ENCODE measurements at places on chromosomes 2 and 18.

GRCh38 chr2:160205505-160205904 is 5.4 kb upstream of the ITGB6 start:
- DNase-seq: no peak

DNA sequence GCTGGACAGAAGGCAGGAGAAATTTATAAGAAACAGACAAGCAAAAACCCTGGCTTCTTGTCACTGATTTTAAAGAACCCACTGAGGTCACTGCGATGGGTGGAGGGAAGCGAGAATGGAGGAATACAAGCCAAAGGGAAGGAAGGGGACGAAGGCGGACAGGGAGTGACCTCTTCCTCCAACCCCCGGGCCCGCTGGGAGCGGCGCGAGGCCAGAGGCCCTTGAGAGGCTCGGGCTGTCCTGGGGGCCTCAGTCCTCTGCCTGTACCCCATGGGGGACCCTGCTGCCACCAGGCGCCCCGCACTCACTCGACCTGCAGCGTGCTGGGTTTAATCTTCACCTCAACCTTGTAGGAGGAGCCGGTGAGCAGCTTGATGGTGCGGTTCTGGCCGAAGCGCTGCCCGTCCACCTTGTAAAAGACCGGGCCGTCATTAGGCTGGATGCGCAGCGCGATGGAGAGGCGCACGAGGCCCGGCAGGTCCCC is 793 bp downstream of the CNRIP1 start:
- DNase-seq: peak; percentile 33

DNA sequence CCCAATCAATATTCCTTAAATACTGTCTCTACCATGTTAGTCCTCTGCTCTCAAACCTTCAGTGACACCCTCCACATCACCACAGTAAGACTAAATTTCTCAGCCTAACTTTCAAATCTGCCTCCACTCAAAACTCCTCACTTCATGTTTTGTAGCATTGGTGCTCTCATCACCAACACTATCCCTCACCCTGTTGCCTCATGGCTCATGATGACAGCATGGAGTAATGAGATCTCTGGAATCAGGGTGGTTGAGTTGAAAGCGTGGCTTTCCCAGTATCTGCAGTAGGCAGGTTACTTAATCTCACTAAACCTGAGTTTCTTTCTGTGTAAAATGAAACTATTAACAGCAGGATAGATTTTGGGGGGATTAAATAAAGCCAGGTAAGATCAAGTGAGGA is 621.4 kb downstream of the NYAP2 start:
- no peak for DNase-seq

- no peak for DNase-seq
Observed at GRCh38 chr2:60528281-60529020, 25.0 kb downstream of the BCL11A start.

DNA sequence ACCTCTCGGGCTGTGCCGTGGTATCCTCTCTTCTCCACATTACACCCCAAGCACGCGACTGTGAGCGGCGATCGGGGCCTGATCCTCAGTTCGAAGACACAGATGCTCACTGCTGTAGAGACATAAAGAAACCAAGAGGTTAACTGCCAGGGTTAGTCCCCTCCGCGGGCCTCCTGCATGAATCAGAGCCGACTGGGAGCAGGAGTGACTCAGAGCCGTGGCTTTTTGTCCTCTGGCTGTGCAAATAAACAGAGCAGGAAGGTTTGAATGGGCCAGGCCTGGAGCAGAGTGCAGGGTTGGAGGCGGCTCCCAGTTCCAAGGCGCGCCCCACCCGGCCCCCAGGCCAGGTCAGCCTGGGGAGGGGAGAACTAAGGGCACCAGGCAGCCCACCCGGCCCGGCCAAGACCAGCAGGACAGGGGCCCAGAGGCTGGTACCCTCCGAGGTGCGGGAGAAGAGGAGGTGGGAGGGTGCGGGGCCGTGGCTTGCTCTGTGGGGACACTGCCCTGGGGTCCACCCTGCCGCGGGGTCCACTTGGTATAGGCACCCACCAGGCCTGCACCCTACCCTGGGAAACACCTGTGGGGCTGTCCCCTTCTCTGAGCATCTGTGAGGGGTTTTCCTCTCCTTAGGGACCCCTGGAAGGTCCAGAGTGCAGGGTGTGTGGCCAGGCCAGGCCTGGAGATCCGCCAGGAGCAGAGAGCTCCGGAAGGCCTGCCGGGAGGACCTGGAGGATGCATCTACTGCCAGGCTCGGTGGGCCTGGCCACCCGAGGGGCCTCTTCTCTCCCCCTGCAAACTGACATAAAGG is 16.5 kb downstream of the TWIST2 start:
- no peak for DNase-seq

GRCh38 chr2:86446060-86446459 is 4.9 kb downstream of the KDM3A start:
- no peak for DNase-seq

DNA sequence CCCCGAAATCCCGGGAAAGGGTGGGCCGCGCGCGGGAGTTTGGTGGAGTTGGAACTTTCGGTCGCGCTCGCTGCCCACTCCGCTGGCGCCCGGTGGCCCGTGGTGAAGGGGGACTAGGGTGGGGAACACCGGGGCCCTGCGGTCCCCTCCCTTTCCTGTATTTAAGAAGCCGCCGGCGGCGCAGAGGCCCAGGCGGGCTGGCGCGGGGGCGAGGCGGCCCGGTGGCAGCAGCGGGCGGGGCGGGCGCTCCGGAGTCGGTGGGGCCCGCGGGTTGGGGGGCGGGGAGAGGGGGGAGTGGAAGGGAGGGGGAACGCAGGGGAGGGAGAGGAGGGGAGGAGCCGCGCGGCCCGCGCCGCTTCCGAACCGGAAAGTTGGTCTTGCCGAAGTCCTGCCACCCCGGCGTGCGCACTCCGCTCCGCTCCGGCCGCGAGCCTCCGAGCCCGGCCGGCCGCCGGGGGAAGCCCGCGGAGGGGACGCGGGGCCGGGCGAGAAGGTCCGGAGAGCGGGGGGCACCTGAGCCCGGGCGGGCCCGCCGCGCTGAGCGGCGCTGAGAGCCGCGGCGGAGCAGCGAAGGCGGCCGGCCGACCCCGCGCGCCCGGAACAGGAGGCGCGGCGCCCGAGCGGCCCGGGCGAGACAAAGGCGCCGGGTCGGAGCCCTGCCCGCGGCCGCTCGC is 425 bp upstream of the SALL3 start:
- peak; percentile 40 for DNase-seq

DNA sequence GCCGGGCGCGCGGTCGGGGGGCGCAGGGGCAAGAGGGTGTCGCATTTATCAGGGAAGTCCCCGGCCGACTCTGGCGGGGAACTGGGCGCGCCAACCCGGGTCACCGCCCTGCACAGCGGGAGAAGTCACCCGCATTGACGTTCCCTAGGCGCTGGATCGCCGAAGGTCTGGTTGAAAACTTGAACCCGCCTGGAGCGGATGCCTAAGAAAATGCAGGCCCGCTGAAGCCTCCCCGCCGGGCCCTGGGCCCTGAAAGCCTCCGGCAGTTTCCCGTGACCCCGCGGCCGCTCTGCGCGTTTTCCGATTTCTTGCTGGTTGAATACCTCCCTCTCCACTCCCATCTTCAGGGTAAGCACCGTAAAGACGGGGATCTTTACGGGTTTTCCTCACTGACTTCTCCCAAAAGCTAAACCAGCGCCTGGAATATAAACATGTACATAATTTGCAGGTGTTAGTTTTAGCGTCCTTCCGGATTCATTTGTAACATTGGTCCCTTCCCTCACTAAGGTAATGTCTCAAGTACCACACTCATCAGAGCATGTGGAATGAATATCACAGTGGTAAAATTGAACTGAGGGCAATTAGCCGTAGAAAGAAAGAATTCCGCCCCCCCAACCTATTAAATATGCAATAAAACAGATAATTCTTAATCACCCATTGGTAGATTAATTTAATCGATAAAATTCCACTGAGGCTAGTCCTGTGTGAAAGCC is 675 bp upstream of the SPIRE1 start:
- DNase-seq: no peak

- no peak for DNase-seq
Observed at GRCh38 chr2:126674075-126674744, 18.3 kb downstream of the GYPC start.

DNA sequence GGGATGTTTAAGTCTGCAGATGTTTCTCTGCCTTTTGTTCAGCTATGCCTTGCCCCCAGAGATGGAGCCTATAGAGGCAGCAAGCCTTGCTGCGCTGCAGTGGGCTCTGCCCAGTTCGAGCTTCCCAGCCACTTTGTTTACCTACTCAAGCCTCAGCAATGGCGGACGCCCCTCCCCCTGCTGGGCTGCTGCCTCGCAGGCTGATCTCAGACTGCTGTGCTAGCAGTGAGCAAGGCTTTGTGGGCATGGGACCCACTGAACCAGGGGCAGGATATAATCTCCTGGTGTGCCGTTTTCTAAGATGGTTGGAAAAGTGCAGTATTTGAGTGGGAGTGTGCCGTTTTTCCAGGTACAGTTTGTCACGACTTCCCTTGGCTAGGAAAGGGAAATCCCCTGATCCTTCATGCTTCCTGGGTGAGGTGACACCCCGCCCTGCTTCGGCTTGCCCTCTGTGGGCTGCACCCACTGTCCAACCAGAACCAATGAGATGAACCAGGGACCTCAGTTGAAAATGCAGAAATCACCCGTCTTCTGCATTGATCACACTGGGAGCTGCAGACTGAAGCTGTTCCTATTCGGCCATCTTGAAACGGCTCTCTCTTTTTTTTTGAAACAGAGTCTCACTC is 27.6 kb upstream of the ADAM23 start:
- DNase-seq: no peak

DNA sequence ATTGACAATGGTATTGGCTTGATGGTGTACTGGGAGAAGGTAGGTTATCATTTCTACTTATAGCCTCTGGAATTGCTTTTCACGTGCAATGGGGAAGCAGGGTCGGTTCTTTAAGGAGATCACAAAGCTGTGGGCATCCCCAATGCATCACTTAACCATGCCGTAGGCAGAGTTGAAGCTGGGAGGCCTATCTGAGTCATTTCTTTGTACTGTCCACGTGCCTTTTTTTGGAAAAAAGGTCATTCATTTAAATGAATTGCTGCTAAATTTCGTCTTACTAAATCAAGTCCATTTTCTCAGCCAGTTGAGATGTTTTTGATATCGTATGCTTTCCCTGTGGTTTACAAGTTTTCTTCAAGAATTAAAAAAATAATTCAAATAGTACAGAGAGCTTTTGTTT is 17.2 kb upstream of the GYPC start:
- DNase-seq: no peak

DNA sequence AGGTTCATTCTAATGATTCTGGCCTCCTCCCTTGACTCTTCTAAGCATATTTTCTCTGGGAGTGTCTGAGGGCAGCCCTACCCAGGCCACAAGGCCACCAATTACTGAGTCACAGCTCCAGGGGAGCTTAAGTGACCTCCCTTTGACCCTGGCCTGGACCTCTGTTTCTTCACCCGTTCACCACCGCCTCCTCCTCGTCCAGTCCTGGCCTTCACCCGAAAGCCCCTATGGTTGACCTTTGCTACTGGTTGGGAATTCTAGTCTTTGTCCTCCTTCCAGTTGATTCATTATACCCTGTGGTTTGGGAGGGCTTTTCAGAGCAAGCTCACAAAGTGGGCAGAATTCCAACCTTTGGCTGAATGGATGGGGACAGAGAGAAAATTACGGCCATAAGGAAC is 72.6 kb downstream of the NRP2 start:
- no peak for DNase-seq

- DNase-seq: no peak
Observed at GRCh38 chr2:167135706-167136105, 247.4 kb downstream of the XIRP2 start.

GRCh38 chr18:29071869-29072268 is 894.9 kb upstream of the CDH2 start:
- DNase-seq: no peak

GRCh38 chr2:207035875-207036274 is 96.6 kb downstream of the CPO start:
- no peak for DNase-seq

GRCh38 chr2:163943403-163944346 is 207.9 kb upstream of the FIGN start:
- peak; percentile 94 for DNase-seq

GRCh38 chr2:61759005-61759404 is 94.9 kb downstream of the FAM161A start:
- no peak for DNase-seq

DNA sequence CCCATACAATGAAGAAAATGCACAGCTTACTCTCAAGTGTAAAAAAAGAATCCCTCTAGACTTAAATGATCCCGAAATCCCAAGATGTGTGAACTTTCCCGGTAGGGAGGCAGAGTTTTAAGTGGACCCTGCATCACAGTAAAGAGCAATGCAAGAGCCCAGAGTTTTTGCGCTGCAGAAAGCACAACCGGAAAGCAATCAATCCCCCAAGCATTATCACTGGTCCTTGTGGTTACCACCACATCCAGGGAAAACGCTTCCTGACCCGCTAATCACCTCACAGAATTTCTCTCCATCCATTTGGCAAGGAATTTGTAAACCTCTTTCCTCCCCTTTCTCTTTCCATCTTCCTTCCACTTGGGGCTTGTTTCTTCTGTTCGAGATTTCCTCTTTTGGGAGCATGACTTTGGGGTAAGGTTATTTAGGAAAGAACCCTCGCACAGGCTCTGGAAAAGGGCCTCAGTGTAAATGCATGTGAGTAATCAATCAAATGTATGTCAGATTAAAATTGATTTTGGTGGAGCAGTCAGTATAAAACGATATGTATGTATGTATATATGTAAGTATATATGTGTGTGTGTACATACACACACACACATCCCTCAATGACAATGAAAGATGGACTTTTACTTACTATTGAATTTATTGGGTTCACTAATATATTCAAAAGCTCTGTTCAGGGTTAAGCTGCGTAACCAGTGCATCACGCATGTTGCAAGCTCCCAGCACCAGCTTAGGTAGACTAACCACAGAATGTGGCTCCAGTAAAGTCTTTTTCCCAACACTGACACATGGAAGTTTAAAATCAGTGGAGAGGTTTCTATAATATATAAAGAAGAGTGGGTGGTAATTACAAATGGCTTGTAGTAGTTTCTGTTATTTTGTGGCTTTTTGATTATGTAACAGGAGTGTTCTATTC is 1.6 kb downstream of the PLCL1 start:
- peak; percentile 52 for DNase-seq

DNA sequence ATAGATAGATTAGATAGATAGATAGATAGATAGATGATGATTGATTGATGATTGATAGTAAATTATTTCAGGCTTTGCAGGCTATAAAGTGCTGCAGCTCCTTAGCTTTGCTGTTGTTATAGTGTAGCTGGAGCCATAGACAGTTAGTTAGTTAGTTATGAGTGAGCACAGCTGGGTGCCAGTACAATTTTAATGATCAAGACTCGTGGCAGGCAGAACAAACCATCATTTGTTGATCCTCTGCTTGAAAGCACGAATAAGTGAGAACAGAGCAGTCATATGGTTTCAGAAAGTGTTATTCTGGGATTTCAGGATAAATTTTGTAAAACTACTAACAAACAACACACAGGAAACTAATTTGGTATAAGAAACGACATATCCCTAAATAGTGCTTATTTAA is 53.9 kb downstream of the THOC1 start:
- peak; percentile 63 for DNase-seq

- DNase-seq: no peak
Observed at GRCh38 chr2:162929571-162929970, 91.0 kb upstream of the KCNH7 start.

- no peak for DNase-seq
Observed at GRCh38 chr2:65458999-65459398, 26.6 kb upstream of the SPRED2 start.
